ENCODE measurements at places on chromosomes 5 and 9.

GRCh38 chr5:176736931-176737745 is 73.2 kb upstream of the UNC5A start:
- DNase-seq: no peak

DNA sequence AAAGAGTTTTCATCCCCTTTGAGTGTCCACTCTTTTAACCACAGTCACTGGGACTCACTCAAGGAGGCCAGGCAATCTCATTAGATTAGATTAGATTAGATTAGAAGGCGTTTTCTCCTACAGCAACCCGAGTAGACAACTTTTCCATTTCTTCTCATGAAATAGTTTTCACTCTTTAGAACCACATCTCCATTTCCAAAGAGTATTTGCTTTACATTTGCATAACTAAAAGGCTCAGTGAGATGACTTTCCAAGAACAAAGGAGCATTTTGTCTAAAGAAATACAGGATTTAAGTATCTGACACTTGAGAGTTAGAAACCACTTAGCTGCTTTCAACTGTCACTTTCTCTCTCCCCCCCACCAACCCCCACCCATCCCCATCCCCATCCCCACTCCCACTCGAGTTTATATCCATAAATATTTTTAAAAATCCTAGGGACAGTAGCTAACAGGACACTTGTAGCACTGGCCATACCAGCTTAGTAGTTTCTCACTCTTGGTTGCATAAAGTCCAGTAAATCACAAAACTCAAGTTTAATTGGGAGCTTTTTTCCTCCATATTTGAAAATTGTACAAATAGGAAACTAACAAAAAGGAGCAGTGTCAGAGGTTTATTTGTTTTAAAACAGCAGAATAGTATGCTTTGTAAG is 2202.9 kb upstream of the WWC1 start:
- DNase-seq: no peak

- DNase-seq: no peak
Measured at GRCh38 chr5:145830594-145830993, 4.5 kb downstream of the PRELID2 start.

DNA sequence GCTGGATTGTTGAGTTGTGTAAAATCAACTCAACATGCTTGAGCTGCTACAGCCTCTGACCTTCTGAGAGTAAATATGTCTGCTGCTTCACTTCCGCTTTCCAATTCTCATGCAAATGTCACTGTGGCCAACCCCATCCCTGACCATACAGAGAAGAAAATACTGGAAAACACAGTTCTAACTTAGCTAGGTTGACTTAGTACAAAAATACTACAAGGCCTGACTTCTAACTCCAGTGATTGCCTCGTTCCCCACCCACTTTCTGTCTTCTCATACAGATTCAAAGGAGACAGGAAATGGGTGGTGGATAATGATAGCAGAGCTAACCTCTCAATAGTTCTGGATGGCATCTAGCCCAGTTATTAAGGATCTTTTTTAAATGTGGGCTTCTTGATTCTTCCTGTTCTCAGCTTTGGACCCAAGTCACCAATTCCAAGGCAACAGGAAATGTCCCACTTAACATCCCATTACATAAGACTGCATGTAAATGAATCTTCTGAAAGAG is 226.6 kb upstream of the SLC24A2 start:
- no peak for DNase-seq

GRCh38 chr5:151903243-151903653 is 21.4 kb downstream of the GLRA1 start:
- DNase-seq: no peak

DNA sequence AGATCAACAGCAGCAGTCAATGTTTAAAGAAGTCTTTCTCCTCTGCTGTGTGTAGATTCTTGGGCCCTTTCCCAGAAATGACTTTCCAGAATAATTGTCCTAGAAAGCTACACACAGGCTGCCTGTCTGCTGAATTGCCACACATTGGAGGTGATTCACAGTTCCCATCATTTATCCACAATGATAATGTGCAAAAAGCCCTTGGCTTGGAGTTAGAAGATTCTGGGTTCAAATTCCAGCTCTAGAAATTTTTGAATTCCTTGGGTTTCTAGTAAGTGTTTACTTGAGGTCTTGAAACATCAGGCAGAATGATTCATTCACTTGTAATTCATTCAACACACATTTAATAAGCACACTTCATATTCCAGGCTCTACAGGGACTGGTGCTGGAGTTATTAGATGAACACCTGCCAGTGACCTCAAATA is 28.6 kb upstream of the EPB41L4B start:
- DNase-seq: no peak

DNA sequence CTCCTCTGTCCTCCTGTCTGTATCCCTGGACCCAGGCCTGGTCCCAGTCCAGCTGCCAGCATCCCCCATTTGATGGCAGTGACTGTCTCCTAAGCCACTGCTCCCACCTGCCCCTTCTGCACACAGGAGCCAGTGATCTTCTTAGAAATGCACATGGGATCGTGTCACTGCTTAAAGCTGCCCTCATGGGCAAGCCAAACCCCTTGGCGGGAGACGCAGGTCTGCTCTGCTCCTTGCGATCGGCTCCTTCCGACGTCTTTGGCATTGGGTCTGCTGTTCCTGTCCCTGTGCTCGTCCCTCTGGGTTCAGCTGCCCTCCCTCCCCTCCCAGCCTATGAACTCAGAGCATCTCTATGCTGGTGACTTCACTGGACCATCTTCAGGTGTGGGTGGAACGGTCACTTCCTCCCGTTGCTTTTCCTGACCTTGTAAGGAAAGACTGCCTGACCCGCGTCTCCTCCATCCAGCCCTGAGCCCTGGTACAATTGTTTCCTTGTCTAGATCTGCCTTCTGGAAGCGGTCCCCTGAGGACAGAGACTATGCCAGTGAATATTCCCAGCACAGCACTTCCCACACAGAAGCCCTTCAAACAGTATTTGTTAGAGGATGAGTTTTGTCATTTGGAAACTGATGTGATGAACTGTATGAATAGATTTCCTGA is 116.5 kb downstream of the ZNF354C start:
- no peak for DNase-seq

GRCh38 chr5:2291146-2291840 is 408.6 kb upstream of the IRX4 start:
- DNase-seq: no peak

GRCh38 chr5:119174578-119175163 is 103.8 kb downstream of the DMXL1 start:
- no peak for DNase-seq

GRCh38 chr5:1515311-1515920 is 8.3 kb downstream of the LPCAT1 start:
- DNase-seq: peak; percentile 12

DNA sequence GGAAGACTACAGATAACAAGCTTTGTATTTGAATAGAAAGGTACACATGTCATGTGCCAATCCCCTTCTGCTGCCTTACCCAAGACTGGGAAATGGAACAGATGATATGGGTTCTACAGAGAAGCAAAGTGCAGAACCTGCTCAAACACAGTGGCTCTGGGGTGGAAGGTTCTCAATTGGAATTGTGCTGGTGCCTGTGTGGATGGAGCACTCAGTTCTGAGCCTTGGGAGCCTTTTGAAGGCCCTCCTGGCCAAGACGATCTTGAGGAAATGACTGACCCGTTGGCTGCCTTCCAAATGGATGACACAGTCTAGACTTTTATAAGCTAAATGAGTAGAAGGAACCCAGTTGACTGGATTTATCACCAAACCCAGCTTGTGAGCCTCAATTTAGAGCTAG is 4.2 kb upstream of the PRSS3 start:
- DNase-seq: no peak

- no peak for DNase-seq
Measured at GRCh38 chr5:62902126-62902525, 323.5 kb downstream of the LRRC70 start.

- DNase-seq: no peak
Measured at GRCh38 chr5:134188092-134188491, 11.3 kb upstream of the SKP1 start.

GRCh38 chr9:133277467-133277866 is 2.5 kb upstream of the ABO start:
- no peak for DNase-seq

- DNase-seq: peak; percentile 29
Measured at GRCh38 chr5:1445313-1445688, at the start of gene SLC6A3. Gene SLC6A3, minus strand, starts transcription at chr5:1445440. Its CDS starts 2,243 bp downstream, at chr5:1443197.

DNA sequence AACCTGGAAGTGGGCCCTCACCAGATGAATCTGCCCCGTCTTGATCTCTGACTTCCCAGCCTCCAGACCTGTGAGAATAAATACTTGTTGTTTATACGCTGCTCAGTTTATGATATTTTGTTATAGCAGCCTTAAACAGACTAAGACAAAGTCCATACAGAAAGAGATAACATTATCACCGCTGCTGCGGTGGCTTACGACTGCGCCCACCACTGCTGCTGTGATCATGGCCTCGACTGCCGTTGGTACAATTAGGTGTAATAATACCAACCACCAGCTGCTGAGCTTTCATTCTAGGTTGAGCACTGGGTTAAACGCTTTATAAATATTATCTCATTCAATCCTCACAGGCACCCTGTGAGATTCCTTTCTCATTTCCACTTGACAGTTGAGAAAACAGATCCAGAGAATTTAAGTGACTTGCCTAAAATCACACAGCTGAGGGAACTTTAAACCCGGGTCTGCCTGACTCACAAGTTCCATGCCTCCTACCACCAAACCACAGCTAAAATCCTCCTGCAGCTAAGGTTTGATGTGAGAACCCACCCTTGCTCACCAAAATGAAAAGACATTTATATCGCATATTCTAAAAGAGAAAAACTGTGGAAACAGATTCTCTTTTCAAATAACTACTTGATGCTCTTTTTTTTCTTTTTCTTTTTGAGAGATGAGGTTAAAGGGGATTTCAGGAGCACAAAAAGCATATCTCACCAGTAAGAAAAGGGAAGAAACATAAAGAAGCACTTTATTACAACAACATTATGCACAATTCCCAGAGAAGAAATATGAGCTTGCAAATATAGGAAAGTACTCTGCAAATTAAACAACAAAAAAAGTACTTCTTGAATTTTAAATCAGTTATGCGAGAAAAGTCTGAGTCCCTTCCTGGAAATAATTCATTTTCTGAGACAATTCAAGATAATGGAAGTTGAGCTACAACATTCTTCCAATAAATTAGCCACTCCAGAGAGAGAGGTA is 23.9 kb downstream of the GOLM1 start:
- no peak for DNase-seq

DNA sequence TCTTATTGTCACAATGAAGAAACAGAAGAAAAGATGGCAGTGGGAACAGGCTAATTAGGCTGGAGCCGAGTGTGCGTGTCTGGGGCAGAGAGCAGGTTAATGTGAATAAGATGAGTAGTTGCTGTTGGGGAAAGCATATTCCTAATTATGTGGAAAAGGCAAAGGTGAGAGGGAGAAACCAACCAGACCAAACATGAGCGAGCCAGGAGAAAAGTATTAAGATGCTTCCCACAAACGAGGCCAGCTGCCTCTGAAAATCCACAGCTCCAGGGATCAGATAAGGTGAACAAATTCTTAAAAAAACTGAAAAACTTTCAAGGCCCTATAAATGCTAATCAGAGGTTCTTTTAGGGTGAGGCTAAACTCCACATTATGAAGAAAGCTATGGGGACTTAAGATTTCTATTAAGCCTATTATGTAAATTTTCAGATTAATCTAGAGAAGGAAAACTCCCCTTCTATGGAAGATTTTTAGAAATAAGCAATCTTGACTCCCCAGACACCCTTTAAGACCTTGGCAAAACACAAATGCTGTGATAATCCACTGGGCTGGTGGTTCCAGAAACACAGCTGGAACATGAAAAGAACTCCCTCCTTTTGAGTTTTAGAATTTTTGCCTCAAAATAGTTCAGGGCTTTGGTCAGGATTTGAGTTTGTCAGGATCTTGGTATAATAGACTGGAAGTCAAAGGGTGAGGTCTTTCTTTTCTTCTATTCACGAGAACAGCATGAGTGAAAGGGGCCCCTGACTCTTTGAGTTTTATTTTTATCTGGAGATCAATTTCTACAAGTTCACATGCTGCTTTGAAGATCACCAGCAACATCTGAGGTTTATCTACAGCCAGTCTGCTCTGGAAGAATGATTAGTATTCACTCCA is 238.1 kb downstream of the SPOCK1 start:
- DNase-seq: no peak

GRCh38 chr5:159416438-159416837 is 86.2 kb upstream of the IL12B start:
- no peak for DNase-seq

GRCh38 chr5:120236360-120236759 is 227.7 kb upstream of the PRR16 start:
- no peak for DNase-seq

GRCh38 chr9:116151966-116152381 is 1.6 kb upstream of the PAPPA start:
- no peak for DNase-seq

DNA sequence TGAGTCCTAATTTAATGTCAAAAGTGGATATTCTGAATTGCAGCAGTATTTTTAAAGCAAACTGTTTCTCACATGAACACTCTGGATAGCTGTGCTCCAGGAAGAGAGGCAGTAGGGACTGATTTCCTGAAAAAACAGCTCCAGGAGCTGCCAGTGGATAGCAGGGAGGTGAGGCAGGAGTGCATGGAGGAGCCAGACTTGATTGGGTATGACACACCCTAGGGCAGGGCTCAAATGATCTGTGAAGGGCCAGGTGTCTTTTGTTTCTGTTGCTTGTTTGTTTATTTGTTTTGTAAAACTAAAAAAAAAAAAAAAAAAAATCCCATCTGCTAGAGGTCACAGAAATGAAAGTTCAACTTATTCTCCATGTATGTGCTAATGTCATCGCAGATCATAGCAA is 83.4 kb downstream of the ADRB2 start:
- no peak for DNase-seq

GRCh38 chr5:35264509-35264908 is 34.2 kb upstream of the PRLR start:
- no peak for DNase-seq

DNA sequence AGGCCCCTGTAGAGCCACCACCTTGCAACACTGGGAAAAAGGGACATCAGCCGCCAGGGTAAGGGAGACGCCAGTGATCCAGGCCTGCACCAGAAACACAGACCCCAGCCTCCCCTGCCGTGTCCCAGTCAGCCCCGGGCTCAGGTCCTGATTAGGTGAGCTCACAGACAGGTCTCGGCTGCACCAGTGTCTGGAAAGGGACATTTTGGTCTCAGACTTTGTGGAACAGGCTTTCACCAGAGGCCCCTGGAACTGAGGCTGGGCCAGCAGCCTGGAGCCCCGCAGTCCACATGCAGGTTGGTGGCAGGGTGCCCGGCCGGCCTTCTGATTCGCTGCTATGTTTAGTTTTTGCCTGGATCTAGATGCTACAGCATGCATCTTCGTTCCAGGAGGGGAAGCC is 369.0 kb upstream of the IRX4 start:
- no peak for DNase-seq

GRCh38 chr9:19600538-19600937 is 188.3 kb downstream of the SLC24A2 start:
- DNase-seq: no peak

- DNase-seq: no peak
Measured at GRCh38 chr5:129601576-129601975, 141.5 kb downstream of the ADAMTS19 start.

DNA sequence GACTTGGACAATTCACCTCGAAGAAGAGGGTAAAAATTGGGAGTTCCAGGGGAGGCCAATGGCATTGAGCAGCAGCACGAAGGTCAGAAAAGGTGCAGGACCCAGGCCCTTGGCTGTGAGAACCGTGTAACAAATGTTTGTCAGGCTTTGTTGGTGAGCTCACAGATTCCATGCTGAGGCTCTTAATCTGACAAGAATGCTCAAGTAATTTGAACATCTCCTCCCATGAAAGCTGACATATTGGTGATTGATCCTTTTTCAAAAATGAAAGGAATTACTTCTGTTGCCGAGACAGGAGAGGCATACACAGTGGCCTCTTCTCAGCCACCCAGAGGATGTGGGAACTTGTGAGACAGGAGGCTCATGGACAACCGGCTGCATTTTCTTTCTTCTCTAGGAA is 11.6 kb downstream of the RAI14 start:
- no peak for DNase-seq

All from left ventricle myocardium inferior (tissue), 1 donor.